ENCODE measurements at places on chromosomes 1 and 21.

DNA sequence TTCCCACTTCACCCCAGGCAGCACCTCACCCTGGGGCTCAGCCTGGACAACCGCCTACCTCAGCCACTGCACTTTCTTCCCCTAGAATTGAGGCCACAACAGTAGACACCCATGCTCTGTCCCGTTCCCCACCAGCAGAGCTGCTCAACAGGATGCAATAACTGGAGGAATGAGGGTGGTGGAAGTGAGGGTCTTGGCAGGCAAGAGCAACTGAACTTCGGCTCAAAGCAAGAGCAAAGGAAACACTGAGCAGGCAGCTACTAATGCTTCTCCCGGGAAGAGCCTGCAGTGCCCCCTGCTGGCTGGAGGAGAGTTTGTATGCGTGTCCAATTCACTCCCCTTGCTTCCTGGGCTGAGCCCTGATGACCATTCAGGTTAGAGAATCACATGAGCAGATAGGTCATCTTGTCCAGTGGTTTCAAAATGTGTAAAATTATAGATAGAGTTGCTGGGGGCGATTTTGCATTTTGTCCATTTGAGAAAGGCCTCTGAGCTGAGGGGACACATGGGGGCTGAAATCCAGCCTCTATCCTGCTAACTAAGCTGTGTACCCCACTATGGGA, 13.9 kb downstream of the NT5C1A start:
- DNase-seq: peak; percentile 82

- peak; percentile 62 for DNase-seq
Observed at GRCh38 chr1:35808450-35809113, 766 bp downstream of the AGO4 start.

- no peak for DNase-seq
Observed at GRCh38 chr1:230057681-230058565, 9.1 kb upstream of the GALNT2 start.

DNA sequence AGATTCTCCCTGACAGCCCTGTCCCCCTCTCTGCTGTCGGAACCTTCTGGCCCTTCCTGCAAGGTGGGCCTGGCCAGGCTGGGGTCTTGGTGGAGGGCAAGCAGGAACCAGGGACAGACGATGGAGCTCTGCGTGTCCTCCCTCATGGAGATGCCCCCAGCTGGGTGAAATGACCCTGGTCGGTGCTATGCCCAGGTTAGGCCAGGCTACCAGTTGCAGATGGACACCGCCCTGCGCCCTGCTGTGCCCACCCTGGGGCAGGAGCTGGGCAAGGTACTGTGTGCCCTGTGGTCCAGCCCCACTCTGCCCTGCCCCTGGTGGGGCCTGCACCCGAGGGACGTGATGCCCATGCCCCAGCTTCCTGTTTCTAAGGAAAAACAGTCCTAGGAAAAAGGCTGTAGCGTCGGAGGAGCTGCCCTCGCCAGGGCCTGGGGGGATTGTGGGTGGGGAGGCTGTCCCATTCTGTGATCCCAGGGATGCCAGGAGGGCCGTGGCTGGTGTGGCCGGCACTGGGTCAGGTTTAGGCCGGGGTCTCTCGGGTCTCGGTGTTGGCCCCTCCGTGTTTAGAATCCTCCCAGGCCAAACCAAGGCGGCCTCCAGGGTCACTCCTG, 77.6 kb downstream of the MORN1 start:
- no peak for DNase-seq

DNA sequence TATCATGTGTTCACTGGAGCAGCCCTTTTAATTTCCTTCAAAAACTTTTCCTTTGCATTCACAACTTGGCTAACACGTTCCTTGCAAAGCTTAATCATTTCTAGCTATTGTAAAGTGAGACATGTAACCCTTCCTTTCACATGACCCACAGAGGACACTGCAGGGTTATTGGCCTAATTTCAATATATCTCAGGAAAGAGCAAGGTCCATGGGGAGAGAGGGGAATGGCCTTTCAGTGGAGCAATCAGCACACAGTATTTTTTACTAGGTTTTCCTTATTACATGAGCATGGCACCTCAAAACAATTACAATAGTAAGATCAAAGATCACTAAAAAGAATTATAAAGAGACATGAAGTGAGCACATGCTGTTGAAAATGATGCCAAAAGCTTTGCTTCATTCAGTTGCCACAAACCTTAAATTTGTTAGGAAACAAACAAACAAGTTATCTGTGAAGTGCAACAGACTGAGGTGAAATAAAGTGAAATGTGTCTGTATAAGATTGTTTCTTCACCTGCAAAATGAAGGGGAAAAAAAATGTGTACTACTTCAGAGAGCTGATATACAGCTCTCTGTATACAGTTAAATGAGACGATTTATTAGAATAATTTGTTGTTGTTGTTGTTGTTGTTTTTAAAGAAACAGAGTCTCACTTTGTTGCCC, 61.5 kb downstream of the EIF4G3 start:
- DNase-seq: no peak

GRCh38 chr1:32500387-32501209, 35.7 kb downstream of the ZBTB8B start:
- peak; percentile 95 for DNase-seq

DNA sequence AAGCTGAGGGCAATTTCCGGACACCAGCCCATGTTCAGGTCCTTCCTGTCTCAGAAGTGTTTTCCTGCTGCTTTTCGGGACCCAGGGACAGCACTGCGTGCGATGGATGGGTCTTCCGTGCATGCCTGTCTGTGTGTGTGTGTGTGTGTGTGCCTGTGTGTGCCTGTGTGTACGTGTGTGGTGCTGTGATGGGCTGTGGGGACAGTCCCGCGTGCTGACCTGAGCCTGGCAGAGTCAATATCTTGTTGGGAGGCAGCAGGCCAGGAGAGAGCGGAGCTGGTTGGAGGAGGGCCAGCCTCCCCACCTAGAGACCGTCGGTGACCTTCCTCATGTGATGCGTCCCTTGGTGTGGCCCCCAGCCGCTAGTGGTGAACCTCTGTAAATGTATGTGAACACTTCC, 13.7 kb downstream of the SKI start:
- DNase-seq: no peak

- peak; percentile 23 for DNase-seq
Observed at GRCh38 chr1:13523780-13524477, 10.1 kb upstream of the LRRC38 start.

- no peak for DNase-seq
Observed at GRCh38 chr1:150826299-150826698, 18.2 kb upstream of the CTSK start.

DNA sequence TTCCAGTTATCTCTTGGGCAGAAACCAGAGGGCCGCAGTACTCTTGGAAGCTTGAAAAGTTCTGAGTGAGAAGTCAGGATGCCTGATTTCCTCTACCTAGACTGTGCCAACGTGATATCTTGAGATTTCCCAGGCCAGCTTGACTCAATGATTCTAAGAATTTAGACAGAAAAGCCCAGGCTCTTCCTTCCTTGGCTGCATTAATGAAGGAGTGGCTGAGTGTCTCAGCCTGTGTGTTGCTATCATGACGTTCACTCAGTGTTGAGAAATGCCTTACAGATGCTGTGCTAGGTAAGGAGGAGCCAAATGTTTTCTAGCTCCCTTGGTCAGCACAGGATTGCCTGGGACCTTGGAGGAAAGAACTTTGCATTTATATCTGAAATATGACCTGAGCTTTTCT, 454.1 kb upstream of the USP24 start:
- no peak for DNase-seq

DNA sequence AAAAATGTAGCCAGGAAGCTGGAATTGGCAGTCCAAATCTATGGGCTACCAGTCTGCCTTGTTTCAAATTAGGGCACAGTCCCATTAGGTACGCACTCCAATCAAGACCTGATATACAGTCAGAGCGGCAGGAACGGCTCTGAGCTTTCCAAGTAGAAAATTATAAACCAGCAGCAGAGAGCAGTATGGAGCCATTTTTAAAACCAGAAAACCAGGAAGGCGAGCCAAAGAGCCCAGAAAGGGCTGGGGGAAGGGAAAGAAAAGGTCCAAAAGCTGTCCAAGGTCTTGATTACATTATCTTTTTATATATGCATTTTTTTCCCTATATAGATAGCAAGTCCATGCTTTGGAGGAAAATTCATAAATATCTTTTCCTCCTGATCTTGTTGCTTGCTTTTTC, 719.0 kb downstream of the RWDD3 start:
- peak; percentile 16 for DNase-seq

- DNase-seq: no peak
Observed at GRCh38 chr1:201772178-201772577, 56.8 kb upstream of the IPO9 start.

GRCh38 chr1:200260597-200261335, 149.1 kb downstream of the ZNF281 start:
- no peak for DNase-seq

- DNase-seq: no peak
Observed at GRCh38 chr21:44766818-44767354, 34.7 kb downstream of the UBE2G2 start.

- peak; percentile 38 for DNase-seq
Observed at GRCh38 chr1:6922096-6922931, 137.1 kb downstream of the CAMTA1 start.

GRCh38 chr21:34623516-34623915, 8.6 kb upstream of the RCAN1 start:
- DNase-seq: no peak

DNA sequence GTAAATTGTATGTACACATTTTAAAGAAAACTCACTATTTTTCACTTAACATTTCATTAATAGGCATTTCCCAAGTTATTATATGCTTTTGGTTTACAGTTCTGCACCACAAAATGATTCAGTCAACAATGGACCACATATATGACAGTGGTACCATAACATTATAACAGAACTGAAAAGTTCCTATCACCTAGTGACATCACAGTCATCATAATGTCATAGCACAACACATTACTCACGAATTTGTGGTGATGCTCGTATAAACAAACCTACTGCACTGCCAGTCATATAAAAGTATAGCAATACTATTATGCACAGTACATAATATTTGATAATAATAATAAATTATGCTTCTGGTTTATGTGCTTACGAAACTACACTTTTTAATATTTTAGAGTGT, 30.9 kb downstream of the DNAI4 start:
- DNase-seq: no peak

GRCh38 chr1:220689666-220690065, 497 bp upstream of the C1orf115 start:
- no peak for DNase-seq

- no peak for DNase-seq
Observed at GRCh38 chr1:116390195-116390594, 17.2 kb downstream of the ATP1A1 start.

- DNase-seq: no peak
Observed at GRCh38 chr1:147820761-147821297, 60.4 kb upstream of the GJA5 start.

DNA sequence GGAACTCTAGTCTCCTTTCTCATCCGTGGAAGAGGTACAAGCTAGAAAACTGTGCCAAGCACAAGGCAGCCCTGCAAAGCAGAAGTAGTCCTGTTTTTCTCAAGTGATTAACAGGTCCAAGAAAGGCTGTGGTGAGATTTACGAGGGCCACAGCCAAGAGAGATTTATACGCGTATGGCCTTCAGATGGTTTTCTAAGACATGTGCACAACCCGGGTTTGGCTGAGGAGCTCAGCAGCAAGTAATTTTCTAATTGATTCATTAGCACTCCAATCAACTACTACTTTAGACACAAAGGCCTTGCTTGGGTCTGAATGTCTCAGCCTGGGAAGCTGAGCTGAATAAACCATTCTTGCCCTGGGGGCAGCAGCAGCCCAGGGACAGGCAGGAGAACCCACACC, 55.8 kb downstream of the SSBP3 start:
- no peak for DNase-seq

DNA sequence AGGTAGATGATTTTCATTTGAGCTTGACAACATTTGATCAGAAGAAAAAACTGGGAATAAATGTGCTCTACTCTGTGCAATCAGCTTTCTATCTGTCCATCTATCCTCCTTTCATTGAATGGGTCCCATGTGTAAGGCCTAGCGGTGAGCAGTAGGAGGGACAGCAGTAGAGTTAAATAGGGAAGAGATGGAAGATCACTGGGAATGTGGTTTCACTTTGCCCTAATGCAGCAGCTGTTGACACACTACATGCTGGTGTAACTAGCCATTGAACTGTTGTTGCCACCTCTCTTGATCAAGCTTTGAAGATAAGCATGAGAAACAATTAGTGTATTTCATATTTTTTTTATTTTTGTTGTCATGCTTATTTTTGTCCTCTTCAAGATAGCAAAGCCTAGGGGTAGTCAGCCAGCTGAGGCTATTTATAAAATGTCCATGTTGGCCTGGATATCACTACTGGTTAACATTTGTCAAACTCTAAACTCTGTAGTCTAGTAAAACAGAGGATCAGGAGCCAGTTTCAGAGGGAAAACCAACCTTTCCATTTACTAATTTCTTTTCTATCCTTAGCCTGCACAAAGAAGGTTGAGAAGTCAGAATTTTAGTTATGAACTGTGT, 41.9 kb downstream of the CACNA1E start:
- no peak for DNase-seq

GRCh38 chr1:112298558-112298957, 97.5 kb upstream of the CTTNBP2NL start:
- DNase-seq: peak; percentile 87

GRCh38 chr1:45297666-45298356, 28.9 kb upstream of the HPDL start:
- no peak for DNase-seq

DNA sequence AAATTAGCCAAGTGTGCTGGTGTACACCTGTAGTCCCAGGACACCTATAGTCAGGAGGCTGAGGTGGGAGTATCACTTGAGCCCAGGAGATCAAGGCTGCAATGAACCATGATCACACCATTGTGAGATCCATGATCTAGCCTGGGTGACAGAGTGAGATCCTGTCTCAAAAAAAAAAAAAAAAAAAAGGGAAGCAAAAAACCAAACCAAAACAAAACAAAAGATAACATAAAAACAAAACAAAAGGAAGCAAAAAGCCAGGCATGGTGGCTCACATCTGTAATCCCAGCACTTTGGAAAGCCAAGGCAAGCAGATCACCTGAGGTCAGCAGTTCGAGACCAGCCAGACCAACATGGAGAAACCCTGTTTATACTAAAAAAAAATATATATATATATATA, 9.4 kb upstream of the AKR1A1 start:
- DNase-seq: no peak

DNA sequence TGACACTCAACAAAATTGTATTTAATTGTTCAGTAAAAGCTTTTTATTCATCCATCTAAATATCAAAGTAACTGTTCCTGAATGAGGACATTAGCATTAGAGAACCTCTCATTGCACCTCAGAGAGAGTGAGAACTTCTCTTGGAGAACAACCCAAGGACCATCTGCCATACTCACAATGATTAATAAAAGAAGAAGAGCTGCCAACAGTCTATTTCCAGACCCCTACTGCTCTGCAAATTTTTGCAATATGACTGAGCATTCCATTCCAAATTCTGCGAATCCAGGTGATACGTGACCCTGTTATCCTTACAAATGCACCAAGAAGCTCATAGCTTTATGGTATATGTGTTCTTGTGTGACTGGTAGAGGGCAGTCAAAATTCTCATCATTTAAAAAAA, 422.5 kb downstream of the NEGR1 start:
- DNase-seq: no peak

- no peak for DNase-seq
Observed at GRCh38 chr21:45122030-45122429, 47.6 kb downstream of the ADARB1 start.

GRCh38 chr1:53139951-53140361, 2.5 kb downstream of the SLC1A7 start:
- DNase-seq: no peak

- DNase-seq: no peak
Observed at GRCh38 chr1:10610901-10611600, 136.3 kb downstream of the PEX14 start.

GRCh38 chr21:46025113-46025770, 43.7 kb downstream of the COL6A1 start:
- no peak for DNase-seq

GRCh38 chr1:211260141-211261107, 1.3 kb downstream of the RCOR3 start:
- DNase-seq: peak; percentile 79

Data from iPS-NIHi11 (cell line).